Globus pallidus (tissue), 1 donor: ENCODE measurements at places on chromosomes 13 and 19.

DNA sequence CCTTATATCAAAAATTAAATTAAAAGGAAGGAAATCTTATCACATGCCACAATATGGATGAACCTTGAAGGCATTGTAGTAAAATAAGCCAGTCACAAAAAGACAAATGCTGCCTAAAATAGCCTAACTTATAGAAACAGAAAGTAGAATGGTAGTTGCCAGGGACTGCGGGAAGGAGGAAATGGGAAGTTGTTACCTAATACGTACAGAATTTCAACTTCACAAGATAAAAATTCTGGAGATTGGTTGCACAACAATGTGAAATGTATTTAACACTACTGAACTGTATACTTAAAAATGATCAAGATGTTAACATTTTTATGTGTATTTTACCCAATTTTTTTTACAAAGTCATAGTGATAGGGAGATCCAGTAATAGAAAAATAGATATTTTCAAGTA, 10.2 kb upstream of the N4BP2L2 start:
- DNase-seq = no peak

GRCh38 chr13:53240401-53241025, 211.9 kb downstream of the OLFM4 start:
- DNase-seq = no peak

DNA sequence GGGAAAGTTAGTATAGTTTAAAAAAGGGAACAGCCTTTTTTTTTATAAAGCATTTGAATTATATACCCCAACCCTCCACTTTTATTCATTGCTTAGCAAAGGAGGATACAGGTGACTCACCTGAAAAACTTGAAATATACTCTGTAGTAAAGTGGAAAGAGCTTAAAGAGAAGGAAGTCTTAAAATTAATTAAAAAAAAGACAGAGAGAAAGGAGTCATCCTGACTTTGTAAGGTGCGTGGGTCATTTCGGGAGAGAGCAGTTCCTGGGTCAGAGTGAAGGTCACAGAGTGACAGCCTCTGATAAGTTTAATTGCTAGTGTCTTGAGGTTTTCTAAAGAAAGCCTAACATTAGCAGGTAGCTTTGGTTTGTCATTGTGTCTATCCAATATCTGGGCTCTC, 310.3 kb downstream of the KLF5 start:
- no peak for DNase-seq

- DNase-seq = peak; percentile 82
Measured at GRCh38 chr19:44951179-44952159, 3.7 kb upstream of the CLPTM1 start.

DNA sequence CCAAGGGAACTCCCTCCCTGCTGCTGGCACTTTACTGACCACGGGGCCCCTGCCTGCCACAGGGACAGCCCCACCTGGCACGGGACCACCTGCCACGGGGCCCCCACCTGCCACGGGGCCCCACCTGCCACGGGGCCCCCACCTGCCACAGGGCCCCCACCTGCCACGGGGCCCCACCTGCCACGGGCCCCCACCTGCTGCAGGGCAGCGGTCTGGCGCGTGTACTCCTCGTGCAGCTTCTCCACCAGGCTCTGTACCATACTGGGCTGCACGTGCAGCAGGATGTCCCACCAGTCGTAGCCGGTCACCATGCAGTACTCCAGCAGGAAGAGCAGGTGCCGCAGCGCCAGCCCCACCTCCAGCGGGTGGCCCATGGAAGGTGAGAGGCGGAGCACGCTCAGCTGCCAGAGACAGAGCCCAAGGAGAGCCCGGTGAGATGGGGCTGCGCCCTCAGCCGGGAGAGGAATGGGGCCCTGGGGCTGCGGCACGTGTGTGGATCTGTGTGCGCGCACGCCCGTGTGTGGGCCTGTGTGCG, 16.1 kb downstream of the MED16 start:
- no peak for DNase-seq

DNA sequence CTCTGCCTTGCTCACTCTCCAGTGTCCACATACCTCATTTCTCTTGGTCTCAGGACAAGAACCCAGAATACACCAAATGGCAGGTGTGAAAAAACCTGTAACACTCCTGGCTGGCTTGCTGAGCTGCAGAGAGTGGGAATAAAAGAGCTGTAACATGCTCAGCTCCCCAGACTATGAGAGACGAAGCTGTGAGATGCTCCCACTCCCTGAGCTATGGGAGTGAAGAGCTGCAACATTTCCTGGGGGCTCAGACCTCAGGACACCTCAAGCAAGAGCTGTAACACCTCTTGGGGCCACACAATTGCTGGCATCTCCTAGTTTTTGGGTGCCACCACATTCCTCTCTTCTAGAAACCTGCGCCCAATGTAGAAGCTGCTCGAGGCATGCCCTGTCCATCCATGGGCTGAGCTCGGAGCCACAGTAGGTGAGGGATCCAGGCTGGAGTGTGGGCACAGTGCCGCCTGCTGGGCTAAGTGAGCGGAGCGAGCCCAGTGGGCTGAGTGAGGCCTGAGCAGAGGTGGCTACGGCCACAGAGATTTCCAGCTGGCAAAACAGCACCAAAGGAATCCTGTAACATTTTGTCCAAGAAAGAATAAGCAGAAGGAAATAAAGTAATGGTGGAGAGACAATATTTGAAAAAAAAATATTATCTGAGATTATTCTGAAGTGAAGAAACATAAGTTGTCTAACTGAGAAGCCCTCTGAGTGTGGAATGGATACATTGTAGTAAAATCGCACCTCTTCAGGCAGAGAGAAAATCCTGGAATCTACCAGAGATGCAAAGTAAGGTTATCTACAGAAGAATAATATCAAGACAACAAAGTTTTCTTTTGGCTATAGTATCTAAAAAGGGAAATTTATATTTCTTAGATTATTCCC, 186.2 kb upstream of the PCDH9 start:
- DNase-seq = no peak

DNA sequence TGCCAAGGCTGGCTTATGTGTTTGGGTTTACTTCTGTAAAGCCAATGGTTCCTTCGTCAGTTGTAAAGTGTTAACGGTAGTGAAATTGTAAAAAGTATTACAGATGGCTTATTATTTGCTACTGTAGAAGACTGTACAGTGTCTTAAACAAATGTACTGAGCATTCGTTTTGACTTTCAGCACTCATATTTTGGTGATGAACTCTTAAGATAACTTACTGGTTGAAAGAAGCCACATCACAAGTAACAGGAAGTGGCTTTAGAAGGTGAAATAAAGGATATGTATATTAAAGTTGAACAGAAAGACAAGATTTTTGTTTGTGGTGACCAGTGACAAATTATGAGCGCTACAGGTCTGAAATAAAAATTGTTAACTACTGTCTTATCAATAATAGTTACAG, 64.2 kb downstream of the URI1 start:
- no peak for DNase-seq

- DNase-seq = no peak
Measured at GRCh38 chr13:68292601-68293000, 1062.5 kb upstream of the PCDH9 start.

GRCh38 chr19:40497214-40497613, 30.4 kb downstream of the SPTBN4 start:
- no peak for DNase-seq

- DNase-seq = no peak
Measured at GRCh38 chr13:100794575-100794974, 120.0 kb upstream of the TMTC4 start.

DNA sequence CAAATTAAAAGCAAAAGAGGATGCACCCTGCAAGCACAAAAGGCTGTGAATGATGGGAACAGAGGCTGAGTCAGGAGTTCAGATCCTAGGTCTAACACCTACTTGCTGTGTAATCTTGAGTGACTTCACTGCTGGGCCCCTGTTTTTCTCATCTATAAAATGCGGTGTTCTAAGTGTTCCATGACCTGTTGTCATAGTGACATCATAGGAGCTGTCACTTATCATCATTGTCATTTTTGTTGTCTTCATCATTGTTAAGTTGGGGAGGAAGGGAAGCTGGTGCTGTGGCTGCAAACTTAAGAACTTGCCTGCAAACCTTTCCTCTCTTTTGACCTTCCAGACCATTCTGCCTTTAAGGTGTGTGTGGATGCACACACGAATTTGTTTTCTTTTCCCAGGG, 20.6 kb downstream of the ACSBG2 start:
- DNase-seq = no peak

DNA sequence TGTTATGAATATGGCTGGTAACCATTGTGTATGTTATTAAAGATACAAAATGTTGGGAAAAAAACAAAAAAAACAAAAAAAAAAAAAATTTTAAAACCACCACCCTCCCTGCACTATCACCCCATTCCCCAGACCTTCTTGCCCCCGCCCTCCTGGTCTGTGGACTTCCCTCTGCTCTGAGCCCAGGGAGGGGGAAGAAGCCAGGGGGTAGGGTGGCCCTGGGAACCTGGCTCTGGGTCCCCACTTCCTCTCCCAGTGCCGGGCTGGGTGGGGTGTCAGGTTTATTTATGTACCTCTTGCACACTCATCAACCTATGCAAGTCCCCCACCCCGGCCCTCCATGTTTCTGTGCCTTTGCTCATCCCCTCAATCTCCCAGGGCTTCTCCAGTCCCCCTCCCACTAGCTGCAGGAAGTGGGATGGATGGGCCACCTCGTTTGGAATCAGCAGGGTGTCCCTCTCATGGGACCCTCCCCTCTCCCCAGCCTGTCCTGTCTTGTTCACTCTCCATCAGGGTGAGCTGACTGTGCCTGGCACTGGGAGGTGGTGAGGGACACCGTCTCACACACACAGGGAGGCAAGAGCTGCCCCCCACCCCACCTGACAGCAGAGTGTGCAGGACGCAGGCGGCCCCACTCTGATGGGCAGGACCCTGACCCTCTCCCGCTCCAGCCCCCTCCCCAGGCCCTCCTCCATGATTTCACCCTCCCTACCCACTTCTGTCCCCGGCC, 5.9 kb downstream of the PAF1 start:
- DNase-seq = no peak

GRCh38 chr13:65768545-65768944, 1461.6 kb downstream of the PCDH9 start:
- no peak for DNase-seq
